ENCODE measurements at places on chromosomes 7 and 10.

DNA sequence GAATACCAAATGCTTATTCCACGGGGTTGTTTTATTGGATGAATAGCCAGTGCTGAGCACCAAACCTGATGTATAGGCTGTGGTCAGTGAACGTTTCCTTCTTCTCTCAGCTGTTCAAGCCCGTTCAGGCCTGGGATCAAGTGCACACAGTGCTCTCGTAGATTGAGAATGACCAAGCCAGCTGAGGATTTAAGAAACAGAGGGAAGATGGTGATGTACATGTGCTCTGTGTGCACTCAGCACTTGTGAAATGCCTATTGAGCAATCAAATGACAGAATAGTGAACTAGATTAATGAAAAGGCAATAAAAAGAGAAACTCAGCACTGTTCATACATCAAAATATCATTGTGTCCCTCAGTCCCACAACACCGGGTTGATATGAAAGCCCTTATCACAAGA lies 302.5 kb downstream of the BMPER start:
- DNase-seq = no peak

GRCh38 chr7:96033009-96033598 lies 260.8 kb downstream of the DYNC1I1 start:
- no peak for DNase-seq

DNA sequence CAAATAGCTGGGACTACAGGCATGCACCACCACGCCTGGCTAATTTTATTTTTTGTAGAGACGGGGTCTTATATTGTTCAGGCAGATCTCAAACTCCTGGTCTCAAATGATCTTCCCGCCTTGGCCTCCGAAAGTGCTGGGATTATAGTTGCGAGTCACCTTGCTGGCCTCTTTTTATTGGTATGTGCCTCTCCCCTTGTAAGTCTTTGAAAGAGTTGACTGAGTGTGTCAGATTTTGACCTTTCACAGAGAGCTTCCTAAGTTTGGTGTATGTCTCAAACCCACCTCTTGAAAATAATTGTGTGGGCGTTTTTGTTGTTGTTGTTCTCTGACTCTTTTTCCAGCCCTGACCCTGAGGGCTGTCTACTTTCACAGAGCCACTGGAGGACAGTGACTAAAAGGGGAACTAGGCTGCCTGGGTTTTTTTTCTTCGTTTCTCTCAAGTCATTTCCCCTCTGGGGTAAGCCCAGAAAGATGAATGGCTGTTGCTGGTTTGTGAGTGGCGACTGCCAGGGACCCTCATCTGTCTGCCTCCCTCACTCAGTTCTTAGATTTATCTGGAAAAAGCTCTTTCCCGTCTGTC lies 262.8 kb downstream of the ZEB1 start:
- DNase-seq = no peak

DNA sequence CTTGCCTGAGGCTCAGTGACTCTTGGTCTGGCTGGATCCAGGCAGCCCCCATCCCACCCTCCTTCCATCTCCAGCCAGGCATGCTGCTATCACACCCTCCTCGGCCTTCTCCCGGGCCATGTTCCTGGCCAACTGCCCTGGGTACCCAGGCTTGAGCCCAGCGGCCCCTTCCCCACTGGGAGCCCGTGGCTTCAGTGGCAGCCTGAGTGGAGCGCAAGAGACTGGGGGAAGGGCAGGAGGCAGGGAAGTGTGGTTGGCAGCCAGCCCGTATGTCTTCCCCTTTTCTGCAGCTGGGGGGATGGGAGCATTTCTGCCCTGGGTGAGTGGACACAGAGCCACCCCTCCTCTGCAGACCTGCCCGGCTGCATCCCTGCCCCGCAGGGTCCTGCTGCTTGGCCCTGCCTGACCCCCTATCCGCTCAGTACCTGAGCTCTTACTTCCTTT lies 148.5 kb downstream of the ARHGAP22 start:
- DNase-seq = peak; percentile 75

GRCh38 chr7:96344236-96344635 lies 22.3 kb upstream of the SLC25A13 start:
- no peak for DNase-seq

DNA sequence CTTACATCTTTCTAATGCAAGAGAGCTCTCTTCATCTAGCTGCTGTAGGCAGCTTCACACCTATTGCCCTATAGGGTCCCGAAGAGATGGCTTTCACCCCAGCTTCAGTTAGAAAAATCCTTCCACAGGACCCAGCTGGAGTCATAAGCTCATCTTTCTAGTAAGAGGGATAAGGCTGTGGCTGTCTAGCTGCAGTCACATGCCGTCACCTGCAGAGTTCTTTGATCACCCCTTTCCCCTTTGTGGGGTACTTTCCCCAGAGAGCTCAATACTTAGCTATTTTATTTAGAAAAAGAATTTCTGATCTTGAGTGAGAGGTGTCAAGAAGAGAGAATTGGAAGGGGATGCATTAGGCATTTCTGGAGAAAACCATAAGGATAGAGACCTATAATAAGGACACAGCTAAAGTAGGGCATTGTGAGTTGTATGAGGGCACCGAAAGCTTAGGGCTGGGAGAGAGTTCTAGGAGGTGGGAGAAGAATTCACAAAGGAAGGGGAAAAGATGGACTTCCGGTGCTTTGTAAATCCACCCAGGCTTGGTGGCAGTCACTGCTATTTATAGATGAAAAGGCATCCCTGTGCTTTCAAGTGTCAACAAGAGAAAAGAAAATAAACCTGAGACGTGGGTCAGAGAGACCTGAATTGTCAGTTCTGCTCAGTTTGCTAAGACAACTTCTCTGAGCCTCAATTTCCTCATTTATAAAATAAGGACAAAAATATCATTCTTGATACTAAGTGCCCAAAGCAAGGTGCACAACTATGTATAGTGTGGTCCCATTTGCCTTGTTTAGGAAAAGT lies 11.1 kb upstream of the ST8SIA6 start:
- no peak for DNase-seq

GRCh38 chr10:123103944-123104343 lies 31.8 kb upstream of the HMX3 start:
- no peak for DNase-seq

GRCh38 chr10:71643904-71644303 lies 75.7 kb downstream of the C10orf105 start:
- DNase-seq = peak; percentile 47

GRCh38 chr7:77664715-77665114 lies 31.5 kb upstream of the RSBN1L start:
- DNase-seq = no peak

GRCh38 chr10:76582531-76582930 lies 1055.1 kb downstream of the KCNMA1 start:
- DNase-seq = no peak

DNA sequence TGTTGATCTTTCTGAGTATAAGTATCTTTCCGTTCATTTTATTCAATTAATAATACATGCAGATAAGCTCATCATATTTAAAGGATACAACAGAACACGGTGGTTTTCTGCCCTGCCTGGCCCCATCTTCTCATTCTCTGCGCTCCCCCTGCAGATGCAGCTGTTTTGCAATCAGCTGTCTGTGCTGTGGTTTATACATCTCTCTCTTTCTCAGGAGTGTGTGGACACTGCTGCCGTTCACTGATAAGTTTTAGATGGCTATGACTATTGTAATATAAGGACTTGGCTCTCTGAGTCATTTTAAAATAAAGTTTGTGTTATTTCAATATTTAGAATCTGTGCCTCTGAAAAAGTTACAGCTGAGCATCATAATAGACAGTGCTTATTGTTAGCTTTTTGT lies 54.5 kb downstream of the CUL1 start:
- no peak for DNase-seq

DNA sequence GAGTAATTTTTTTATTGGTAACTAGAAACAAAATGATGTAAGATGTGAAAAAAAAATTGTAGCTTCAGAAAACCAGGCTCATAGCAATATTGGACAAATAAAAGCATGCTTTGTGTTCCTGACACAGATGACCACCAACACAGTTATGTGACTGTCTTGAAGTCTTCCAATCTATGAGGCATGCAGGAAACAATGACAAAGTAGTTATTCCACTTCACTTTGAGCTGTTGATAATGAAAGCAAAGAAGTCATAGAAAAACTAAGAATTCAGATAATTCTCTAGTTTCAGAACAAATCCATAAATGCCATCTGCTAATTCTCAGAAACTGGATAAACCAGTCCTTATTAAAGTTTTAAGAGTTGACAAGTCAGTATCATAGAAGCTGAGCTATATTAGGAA lies 378.4 kb upstream of the SEMA3D start:
- DNase-seq = no peak

DNA sequence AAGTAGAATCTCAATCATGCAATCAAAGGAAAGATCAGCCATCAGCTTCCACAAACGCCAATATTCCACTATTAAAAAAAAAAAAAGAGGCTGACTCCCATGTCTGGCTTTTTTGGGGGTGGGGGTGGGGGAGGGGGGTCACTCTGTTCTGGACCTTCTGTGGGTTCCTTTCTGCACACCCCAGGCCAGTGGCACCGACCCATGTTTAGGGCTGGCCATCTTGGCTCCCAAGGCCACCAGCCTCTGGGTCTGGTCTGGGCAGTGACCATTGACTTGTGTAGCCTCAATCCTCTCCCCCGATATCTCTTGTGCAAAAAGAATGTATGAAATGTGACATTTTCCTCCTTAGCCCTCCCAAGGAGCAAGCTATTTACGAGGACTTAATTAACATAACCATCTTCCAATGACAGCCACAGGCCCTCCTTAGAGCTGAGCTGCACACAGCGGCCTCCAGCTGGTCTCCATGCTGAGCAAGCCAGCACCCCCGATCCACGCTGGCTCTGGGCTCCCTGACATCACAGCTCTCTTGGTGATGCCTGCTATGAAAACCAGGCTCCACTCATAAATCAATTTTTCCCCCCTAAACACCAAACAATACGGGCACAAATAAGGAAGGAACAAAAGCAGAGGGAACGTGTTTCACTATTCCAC lies 100.1 kb downstream of the ZRANB1 start:
- DNase-seq = no peak

GRCh38 chr7:25619963-25620799 lies 391.9 kb upstream of the NPVF start:
- no peak for DNase-seq

GRCh38 chr10:13993673-13994089 lies 337.0 kb downstream of the FRMD4A start:
- no peak for DNase-seq

- no peak for DNase-seq
These were observed 513.0 kb downstream of the INHBA start for GRCh38 chr7:41189866-41190265.

GRCh38 chr7:20798081-20798693 lies 11.5 kb upstream of the SP8 start:
- no peak for DNase-seq
